NCI-H510A treated with DMSO at 0.1 percent for 48 hours (cell line): ENCODE measurements at places on chromosomes 5 and 9.

- DNase-seq = no peak
Observed at GRCh38 chr5:963310-963672, 45.3 kb upstream of the NKD2 start.

GRCh38 chr9:130905125-130905901 is 8.7 kb upstream of the QRFP start:
- no peak for DNase-seq

GRCh38 chr5:10745133-10745532 is 15.9 kb downstream of the DAP start:
- DNase-seq = no peak

GRCh38 chr5:53884844-53885243 is 324.4 kb downstream of the NDUFS4 start:
- DNase-seq = no peak

GRCh38 chr5:72817076-72817481 is 618 bp downstream of the TNPO1 start:
- DNase-seq = peak; percentile 14
